ENCODE measurements at places on chromosomes 1 and 21. TPM values are rescaled to one million over a fixed set of nuclear protein-coding genes. Genes with fewer than 3 reads are reported as not detected.

The PCP4 gene
- not detected for total RNA-seq

The KCND3 gene
- total RNA-seq: under 0.01 TPM

The IQCC gene
- total RNA-seq: 1.3 TPM

The TMPRSS15 gene
- not detected for total RNA-seq

The TSHB gene
- not detected for total RNA-seq

The ROR1 gene
- total RNA-seq: 3.6 TPM

The OR2T29 gene
- not detected for total RNA-seq

The IRF6 gene
- 2.9 TPM for total RNA-seq

The ANGPTL1 gene
- under 0.01 TPM for total RNA-seq

The HRNR gene
- total RNA-seq: not detected

The OLIG1 gene
- not detected for total RNA-seq

The DNAI4 gene
- total RNA-seq: 2.6 TPM

The RAB25 gene
- total RNA-seq: not detected

The FAM72D gene
- 0.65 TPM for total RNA-seq

The KRTAP25-1 gene
- not detected for total RNA-seq

The NSL1 gene
- 27.8 TPM for total RNA-seq

The SNRNP40 gene
- total RNA-seq: 109 TPM

The FAM177B gene
- not detected for total RNA-seq

The BNIPL gene
- total RNA-seq: not detected

The CHAF1B gene
- total RNA-seq: 4.2 TPM

The HUNK gene
- total RNA-seq: under 0.01 TPM

The CYP4Z1 gene
- not detected for total RNA-seq

The MARK1 gene
- total RNA-seq: 2.3 TPM

The CFAP126 gene
- total RNA-seq: not detected

The SMCP gene
- not detected for total RNA-seq

The KCNK2 gene
- total RNA-seq: 0.38 TPM

The C1orf116 gene
- not detected for total RNA-seq

The S1PR1 gene
- total RNA-seq: 308 TPM

The C1QA gene
- not detected for total RNA-seq

The PLA2G2F gene
- not detected for total RNA-seq

The PALMD gene
- total RNA-seq: 182 TPM

The ZNF683 gene
- total RNA-seq: not detected

The PRAMEF11 gene
- not detected for total RNA-seq

The SAMD11 gene
- not detected for total RNA-seq

The ASCL5 gene
- not detected for total RNA-seq

The TDRD10 gene
- 4.8 TPM for total RNA-seq

The ATP1A4 gene
- total RNA-seq: not detected

The GART gene
- 95.4 TPM for total RNA-seq

The HES5 gene
- total RNA-seq: not detected

The USF1 gene
- 72.8 TPM for total RNA-seq

The KCTD3 gene
- total RNA-seq: 32.3 TPM

The MUTYH gene
- total RNA-seq: 9.0 TPM

The HMGCS2 gene
- total RNA-seq: not detected

The AMY2B gene
- total RNA-seq: 2.6 TPM

The TMEM52 gene
- 0.65 TPM for total RNA-seq

The VWA1 gene
- 5.0 TPM for total RNA-seq

The GJC2 gene
- total RNA-seq: 3.3 TPM

The ERG gene
- 170 TPM for total RNA-seq

The TP73 gene
- total RNA-seq: not detected

The KCNE1 gene
- total RNA-seq: 0.10 TPM

The WNT3A gene
- not detected for total RNA-seq

The KRTAP13-2 gene
- total RNA-seq: not detected

The FCMR gene
- total RNA-seq: 0.38 TPM

The TNFRSF18 gene
- total RNA-seq: not detected
